ENCODE measurements at places on chromosomes 12 and 14. TPM values are rescaled to one million over a fixed set of nuclear protein-coding genes. Genes with fewer than 3 reads are reported as not detected.

Gene DNAJC22
- total RNA-seq = 6.3 TPM

Gene TMPRSS12
- not detected for total RNA-seq

Gene GPR65
- total RNA-seq = 2.2 TPM

Gene RD3L
- total RNA-seq = not detected

Gene NPFF
- not detected for total RNA-seq

Gene MMP17
- total RNA-seq = 3.4 TPM

Gene DEPDC4
- 1.9 TPM for total RNA-seq

Gene STRAP
- total RNA-seq = 92.1 TPM

Gene NKX2-1
- total RNA-seq = not detected

Gene TAS2R20
- not detected for total RNA-seq

Gene RAPGEF3
- 0.38 TPM for total RNA-seq

Gene RNASE2
- not detected for total RNA-seq

Gene BDKRB2
- 21.6 TPM for total RNA-seq

Gene CCDC59
- total RNA-seq = 109 TPM

Gene LRP6
- 31.3 TPM for total RNA-seq

Gene SYNDIG1L
- total RNA-seq = not detected

Gene CACNA1C
- total RNA-seq = 17.0 TPM

Gene AICDA
- total RNA-seq = not detected

Gene NINJ2
- total RNA-seq = not detected

Gene NGB
- not detected for total RNA-seq

Gene SCFD1
- 94.2 TPM for total RNA-seq

Gene TDP1
- 58.5 TPM for total RNA-seq

Gene SMOC1
- not detected for total RNA-seq

Gene HOXC10
- 3.2 TPM for total RNA-seq

Gene C1S
- total RNA-seq = 35.0 TPM

Gene TAS2R43
- 0.29 TPM for total RNA-seq

Gene SLC8B1
- total RNA-seq = 27.4 TPM

Gene RPGRIP1
- total RNA-seq = not detected

Gene PCED1B
- 13.1 TPM for total RNA-seq

Gene KIF5A
- total RNA-seq = 2.8 TPM

Gene CLEC1B
- total RNA-seq = not detected

Gene RHOJ
- total RNA-seq = 0.32 TPM

Gene COX8C
- not detected for total RNA-seq

Gene RBP5
- total RNA-seq = not detected

Data from SJSA1 (cell line).